ENCODE measurements at places on chromosomes 11 and 22.
A peak's percentile ranks its signal among the peaks of the same experiment; 100 is the strongest.

DNA sequence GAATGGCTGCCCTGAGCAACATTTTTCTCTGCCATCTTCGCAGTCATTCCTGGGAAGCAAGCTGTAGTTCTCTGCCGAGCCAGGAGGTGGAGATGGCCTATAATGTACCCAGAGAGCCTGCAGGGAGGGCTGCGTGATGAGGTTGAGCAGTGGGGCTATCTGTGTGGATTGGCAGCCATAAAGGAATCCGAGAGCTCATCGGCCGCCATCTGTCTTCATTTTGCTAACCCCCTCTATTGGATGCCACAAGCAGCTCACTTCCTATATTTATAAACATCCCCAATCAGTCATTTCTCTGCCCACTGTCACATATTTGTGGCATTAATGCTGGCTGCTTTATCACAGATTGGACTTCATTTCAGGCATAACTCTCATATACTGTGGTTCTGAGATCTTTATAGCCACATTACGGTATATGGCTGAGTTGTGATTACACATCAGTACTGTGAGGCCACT lies 209.5 kb downstream of the NTM start:
- DNase-seq = no peak

DNA sequence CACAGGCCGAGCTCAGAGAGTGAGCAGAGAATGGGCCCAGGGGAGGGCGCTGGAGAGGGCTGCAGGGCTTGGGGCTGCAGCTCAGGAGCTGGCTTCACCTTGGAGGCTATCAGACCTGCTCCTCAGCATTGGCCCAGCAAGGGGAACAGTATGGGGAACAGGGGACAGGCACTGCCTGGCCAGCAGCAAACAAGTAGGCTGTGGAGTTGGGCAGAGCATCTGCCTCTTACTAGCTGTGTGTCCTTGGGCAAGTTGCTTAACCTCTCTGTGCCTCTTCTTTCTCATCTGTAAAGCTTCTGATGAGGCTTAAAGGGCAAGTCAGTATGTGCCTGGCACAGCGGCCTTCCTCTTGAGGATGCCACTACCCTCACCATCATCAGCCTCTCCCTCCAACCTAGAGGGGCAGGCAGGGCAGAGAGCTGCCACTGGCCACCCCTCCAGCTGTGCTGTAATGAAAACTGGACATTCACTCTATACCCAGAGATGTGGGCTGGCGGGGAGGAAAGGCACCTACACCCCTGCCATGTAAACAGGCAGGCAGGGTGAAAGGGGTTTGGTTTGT lies 7.5 kb upstream of the CDKN1C start:
- DNase-seq = no peak

- no peak for DNase-seq
Observed at GRCh38 chr11:115493488-115493887, 10.7 kb downstream of the CADM1 start.

GRCh38 chr11:57426929-57427726 lies at the start of gene SLC43A3:
Gene SLC43A3, minus strand, starts transcription at chr11:57427121. Its CDS starts 949 bp downstream, at chr11:57426172.
- peak; percentile 37 for DNase-seq

DNA sequence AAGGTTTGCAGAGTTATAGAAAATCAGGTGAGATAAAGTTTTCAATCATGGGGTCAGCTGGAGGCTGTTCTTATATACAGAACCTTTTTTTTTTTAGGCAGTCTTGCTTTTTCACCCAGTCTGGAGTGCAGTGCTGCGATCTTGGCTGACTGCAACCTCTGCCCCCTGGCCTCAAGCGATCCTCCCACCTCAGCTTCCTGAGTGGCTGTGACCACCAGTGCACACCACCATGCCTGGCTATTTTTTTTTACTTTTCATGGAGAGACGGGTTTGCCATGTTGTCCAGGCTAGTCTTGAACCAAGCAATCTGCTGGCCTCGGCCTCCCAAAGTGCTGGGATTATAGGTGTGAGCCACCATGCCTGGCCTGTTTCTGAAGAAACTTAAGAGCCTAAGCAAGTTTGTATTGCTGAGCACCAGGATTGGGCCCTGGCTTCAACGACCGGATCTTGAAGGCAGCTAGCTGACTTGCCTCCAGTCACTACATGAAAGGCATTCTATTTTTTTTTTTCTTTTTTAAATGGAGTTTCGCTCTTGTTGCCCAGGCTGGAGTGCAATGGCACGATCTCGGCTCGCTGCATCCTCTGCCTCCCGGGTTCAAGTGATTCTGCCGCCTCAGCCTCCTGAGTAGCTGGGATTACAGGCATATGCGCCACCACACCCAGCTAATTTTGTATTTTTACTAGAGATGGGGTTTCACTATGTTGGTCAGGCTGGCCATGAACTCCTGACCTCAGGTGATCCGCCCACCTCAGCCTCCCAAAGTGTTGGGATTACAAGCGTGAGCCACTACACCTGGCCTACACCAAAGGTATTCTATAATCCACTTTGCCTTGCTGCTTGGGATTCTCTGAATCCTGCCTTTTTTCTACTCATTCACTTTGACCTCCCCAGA lies 7.6 kb downstream of the XBP1 start:
- DNase-seq = no peak

DNA sequence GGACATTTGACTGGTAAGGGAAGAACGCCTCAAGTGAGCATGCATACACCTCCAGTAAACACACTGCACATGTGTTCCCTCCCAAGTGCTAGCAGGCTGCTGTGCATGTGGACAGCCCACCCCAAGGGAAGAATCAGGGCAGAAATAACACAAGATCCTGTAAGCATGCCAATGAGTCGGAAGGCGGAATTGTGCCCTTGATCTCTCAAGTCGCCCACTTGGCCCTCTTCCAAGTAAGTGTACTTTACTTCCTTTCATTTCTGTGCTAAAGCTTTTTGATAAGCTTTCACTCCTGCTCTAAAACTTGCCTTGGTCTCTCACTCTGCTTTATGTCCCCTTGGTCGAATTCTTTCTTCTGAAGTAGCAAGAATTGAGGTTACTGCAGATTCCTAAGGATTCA lies 139.6 kb downstream of the TRPC6 start:
- no peak for DNase-seq

- no peak for DNase-seq
Observed at GRCh38 chr11:36790526-36790925, 192.5 kb upstream of the RAG2 start.

GRCh38 chr11:94325681-94326080 lies 21.3 kb downstream of the IZUMO1R start:
- no peak for DNase-seq

GRCh38 chr11:17313349-17314231 lies 37.1 kb downstream of the NUCB2 start:
- DNase-seq = no peak

DNA sequence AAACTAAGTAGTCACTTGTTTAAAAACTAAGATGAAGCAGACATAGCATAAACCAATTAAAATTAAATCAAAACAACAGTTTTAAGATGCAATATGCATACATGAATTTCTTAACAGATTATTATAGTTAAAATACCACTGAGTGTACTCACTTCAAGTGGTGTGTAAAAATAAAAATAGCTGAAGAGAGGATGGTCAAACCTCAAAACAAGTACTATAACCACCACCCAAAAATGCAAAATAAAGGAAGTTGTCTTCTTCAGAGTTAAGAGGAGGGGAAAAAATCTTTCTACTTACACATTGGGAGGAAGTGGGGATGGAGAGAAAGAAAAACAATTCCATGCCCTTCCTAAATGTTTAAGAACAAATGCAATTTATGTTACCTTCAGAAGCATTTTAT lies 31.9 kb downstream of the RRAS2 start:
- DNase-seq = no peak

- no peak for DNase-seq
Observed at GRCh38 chr22:47401592-47401898, 639.1 kb downstream of the TBC1D22A start.

GRCh38 chr11:91998481-91998880 lies 226.1 kb upstream of the FAT3 start:
- no peak for DNase-seq

DNA sequence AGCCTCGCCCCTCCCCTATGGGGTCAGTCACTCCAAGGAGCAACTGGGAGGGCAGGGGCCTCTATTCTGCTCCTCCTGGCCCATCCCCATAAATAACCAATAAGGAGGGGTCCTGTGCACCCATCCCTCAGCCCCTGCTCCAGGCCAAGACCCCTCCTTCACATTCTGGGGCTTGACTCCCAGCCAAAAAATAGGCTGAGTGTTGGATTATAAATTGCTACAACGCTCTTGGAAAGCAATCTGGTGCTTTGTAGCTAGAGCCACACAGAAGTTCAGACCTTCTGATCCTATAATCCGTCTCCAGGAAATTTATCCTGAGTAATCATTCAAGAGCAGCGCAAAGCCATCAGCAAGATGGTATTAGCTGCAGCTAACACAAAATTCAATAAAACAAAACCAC lies 42.5 kb downstream of the ABCC8 start:
- no peak for DNase-seq

DNA sequence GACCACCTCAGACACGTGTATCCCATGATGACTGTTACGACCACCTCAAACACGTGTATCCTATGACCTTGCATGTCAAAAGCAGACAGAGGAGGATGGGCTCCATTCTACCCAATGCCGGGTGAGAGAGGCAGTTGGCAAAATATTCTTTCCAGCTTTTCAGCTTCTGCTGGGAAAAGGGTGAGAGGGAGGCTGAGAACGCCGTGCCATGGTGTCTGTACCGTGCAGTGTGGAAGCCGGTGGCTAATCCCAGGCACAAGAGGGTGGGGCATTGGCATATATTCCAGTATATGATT lies 1478.4 kb downstream of the TBC1D22A start:
- no peak for DNase-seq

DNA sequence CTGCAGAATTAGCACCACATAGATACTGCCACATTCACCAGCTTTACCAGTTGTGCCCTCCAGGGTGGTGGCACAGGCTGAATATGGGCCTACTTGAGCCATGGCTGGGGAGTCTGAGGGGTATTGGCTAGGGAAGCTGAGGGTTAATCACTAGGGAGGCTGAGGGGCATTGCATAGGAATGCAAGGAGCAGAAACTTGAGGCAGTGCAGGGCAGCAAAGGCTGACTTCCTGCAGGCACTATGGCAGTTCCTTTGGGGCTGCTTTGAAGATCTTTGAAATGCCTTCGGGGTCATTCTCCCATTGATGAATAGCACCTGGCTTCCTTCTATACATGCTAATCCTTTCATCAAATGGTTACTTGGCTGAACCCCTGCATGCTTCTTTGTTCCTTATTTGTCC lies 171.5 kb downstream of the RCN1 start:
- DNase-seq = no peak

- no peak for DNase-seq
Observed at GRCh38 chr11:62398011-62398994, 20.5 kb upstream of the SCGB1A1 start.

DNA sequence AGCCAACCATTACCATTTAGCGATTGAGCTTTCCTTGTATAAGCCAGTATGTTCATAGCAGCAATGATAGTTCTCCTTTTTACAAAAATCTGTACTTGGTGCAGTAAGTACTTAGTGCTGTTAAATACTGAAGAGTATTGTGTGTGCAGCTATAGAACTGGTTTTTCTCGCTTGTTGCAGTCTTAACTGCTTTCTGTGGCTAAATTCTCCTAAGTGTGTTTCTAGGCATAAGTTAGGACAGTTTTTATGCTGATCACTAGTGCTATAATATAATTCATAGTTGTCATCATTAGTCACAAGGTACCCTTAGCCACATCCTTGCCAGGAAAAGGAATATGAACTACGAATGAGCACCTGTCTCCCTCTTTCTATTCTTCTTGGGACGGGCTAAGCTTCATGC lies 107.7 kb downstream of the GRAMD1B start:
- no peak for DNase-seq

- no peak for DNase-seq
Observed at GRCh38 chr11:11984563-11984962, 23.9 kb downstream of the DKK3 start.

GRCh38 chr22:50581031-50581949 lies 1.4 kb downstream of the CHKB start:
- DNase-seq = no peak

- no peak for DNase-seq
Observed at GRCh38 chr11:102194990-102195389, 84.7 kb downstream of the YAP1 start.

GRCh38 chr11:115363921-115364320 lies 140.3 kb downstream of the CADM1 start:
- no peak for DNase-seq

- no peak for DNase-seq
Observed at GRCh38 chr11:72776117-72776843, 17.6 kb downstream of the STARD10 start.

DNA sequence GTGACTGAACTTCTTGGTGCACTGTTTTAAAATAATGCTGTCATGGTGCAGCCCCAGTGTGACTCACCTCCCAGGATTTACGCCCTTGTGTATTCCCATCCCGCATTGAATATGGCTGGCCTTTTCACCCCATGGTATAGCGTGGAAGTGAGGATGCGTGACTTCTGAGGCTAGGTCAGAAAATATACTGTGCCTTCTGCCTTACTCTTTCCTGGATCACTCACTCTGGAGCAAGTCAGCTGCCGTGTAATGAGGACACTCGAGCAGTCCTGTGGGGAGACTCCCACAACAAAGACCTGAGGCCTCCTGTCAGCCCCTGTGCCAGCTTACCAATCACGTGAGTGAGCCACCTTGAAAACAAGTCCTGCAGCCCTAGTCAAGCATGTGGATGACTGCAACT lies 471.9 kb upstream of the KIRREL3 start:
- DNase-seq = no peak

DNA sequence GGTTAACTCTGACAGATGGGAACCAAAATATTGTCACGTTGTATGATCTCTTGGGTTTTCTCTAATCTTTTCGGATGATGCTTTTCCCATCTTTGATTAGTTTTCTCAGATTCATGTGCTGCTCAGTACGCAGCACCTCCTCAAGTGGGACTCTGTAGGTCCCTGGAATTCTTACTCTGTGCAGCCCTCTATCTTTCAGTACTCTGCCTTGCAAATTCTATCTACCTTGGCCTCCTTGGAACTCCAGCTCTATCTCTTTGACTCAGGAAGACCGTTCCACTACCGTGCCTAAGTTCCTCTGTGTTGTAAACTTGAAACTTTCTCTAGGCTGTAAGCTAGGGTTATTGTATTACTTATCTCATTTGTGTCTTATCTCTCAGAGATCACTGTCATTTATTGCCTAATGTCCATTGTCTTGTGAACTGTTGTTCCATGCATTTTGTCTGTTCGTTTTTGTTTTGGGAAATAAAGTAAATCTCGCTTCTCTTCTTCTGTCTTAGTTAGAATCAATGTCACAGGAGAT lies 20.1 kb upstream of the CHORDC1 start:
- no peak for DNase-seq

- DNase-seq = no peak
Observed at GRCh38 chr11:108580043-108580442, 13.5 kb downstream of the EXPH5 start.

- DNase-seq = no peak
Observed at GRCh38 chr11:1064167-1064566, 10.5 kb upstream of the MUC2 start.

GRCh38 chr11:18624161-18624560 lies 10.0 kb downstream of the SPTY2D1 start:
- no peak for DNase-seq

Data from C1 segment of cervical spinal cord (tissue), 14 donors.